ENCODE measurements at places on chromosomes 12 and 14.

- no peak for DNase-seq
These were observed 81.6 kb downstream of the MYF5 start for GRCh38 chr12:80798281-80798680.

- no peak for DNase-seq
These were observed 13.3 kb upstream of the PZP start for GRCh38 chr12:9221483-9221882.

DNA sequence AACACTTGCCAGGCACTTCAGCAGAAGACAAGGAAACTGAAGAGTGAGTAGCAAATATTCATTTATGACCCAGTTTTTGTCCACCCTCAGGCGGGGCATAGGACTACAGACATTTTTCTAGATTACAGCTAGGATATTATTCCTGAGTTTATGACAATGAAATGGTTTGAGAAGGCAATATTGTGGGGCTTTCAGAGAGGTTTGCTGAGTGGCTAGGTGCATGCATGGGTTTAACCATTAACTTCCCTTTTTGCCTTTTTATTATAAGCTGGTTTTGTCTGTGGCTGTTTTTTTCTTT, 104.0 kb upstream of the BCAT1 start:
- DNase-seq, result no peak

DNA sequence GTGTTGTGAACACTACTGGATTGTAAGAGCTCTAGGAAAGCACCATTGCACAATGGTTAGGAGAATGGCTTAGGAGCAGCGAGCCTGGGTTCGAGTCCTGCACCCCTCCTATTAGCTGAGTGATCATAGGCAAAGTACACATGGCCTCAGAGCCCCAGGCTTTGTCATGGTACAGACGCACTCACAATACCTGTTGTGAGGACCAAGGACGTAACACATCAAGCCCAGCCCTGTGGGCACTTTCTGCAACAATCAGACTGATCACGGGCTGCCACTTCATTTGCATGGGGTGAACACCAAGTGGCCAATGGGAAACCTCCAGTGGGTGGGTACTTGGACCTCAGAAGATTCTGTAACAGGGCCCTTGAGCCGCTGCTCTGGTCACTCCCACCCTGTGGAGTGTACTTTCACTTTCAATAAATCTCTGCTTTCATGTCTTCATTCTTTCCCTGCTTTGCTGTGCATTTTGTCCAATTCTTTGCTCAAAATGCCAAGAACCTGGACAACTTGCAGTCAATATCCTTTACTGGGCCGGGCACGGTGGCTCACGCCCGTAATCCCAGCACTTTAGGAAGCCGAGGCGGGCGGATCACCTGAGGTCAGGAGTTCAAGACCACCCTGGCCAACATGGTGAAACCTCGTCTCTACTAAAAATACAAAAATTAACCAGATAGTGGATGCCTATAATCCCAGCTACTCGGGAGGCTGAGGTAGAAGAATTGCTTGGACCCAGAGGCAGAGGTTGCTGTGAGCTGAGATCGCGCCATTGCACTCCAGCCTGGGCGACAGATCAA, 28.2 kb downstream of the GLRX5 start:
- DNase-seq, result no peak

GRCh38 chr12:12017798-12018197, 52.9 kb upstream of the BCL2L14 start:
- DNase-seq, result no peak

DNA sequence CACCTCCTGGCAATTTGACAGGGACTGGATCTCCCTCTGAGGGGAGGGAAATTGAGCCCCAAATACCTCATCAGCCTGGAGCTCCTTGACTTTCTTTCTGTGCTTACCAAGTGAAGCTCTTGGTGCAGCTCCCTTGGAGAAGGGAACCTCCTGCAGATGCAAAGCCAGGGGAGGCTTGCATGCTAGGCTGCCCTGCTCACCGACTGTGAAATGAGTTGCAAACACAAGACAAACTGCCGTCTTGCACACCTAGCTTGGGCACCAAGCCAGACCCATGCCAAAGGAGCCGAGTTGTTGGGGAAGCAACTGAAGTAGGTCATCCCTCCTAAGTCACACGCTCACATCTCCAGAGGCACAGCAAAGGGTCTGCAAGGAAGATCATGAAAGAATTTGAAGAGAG, 95.2 kb downstream of the GTF2A1 start:
- no peak for DNase-seq

- no peak for DNase-seq
These were observed 9.6 kb downstream of the SIX1 start for GRCh38 chr14:60639674-60640073.

DNA sequence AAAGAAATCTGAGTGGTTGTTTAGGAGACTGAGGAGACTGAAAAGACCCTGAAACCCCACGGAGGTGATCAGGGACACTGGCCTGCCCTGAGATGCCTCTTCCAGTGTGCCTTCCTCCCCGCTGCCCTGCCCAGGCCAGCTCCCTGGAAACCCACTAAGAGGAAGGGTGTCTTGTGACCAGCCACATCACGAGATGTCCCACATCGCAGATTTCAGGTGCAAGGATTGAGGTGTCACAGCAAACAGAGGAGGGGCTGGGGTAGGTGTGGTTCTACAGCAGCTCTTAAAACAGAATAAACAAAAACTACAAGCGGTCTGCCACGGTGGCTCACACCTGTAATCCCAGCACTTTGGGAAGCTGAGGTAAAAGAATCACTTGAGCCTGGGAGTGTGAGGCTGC, 184.3 kb upstream of the C14orf180 start:
- no peak for DNase-seq

- DNase-seq, result no peak
These were observed 248.9 kb downstream of the CCDC59 start for GRCh38 chr12:82109243-82109642.

DNA sequence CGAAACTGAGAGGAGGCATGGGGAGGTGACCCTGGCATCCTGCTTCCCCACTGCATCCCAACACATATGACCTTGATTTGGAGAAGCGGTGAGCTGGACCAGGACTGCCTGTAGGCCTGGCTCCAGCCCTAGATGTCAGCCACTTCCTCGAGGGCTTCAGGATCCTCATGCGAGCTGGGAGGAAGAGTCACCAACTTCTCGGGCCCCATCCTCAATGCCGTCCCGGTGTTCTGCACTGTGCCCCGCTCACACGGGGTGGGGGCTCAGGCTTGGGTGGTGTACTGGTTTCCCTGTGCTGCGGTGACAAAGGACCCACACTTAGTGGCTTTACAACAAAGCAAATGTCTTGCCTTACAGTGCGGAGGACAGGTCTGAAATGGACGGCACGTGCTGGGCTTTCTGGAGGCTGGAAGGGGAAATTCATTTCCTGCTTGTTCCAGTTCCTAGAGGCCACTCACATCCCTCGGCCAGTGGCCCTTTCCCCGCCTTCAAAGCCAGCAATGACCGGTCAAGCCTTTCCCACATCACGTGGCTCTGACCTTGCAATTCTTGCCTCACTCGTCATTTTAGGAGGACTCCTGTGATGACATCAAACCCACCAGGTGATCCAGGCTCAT, 298.1 kb upstream of the RTL1 start:
- no peak for DNase-seq

GRCh38 chr14:21467616-21468015, 9.1 kb downstream of the RAB2B start:
- no peak for DNase-seq

DNA sequence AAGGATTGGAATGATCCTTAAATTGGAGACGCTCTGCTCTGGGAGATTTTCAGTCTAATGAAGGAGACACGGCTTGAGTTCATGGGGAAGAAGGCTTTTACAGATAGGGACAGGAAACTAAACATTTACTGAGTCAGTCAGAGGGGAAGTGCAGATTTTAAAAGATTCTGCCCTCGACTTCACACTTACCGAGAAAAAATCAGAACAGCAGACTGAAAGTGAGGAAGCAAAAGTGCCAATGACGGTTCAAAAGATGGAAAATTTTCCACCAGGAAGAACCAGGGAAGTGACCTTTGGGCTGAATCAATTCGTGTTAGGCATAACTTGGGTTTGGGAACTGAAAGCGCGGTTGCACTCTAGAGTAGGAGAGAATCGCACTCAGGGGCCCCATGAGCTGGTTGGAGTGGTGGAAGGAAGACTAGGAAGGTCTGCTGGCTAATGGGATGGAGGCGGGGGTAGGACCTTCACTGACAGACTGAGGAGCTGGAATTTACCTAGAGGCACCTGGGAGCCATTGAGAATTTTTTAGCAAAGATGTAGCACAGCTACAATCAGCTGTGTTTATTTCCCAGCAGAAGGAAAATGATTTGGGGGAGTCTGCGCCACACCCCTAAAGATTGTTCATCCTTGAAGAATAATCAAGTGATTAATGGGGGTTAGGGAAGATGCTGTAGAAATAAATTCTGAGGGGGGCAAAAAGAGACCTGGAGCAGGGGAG, 1.2 kb downstream of the KCNK13 start:
- no peak for DNase-seq

DNA sequence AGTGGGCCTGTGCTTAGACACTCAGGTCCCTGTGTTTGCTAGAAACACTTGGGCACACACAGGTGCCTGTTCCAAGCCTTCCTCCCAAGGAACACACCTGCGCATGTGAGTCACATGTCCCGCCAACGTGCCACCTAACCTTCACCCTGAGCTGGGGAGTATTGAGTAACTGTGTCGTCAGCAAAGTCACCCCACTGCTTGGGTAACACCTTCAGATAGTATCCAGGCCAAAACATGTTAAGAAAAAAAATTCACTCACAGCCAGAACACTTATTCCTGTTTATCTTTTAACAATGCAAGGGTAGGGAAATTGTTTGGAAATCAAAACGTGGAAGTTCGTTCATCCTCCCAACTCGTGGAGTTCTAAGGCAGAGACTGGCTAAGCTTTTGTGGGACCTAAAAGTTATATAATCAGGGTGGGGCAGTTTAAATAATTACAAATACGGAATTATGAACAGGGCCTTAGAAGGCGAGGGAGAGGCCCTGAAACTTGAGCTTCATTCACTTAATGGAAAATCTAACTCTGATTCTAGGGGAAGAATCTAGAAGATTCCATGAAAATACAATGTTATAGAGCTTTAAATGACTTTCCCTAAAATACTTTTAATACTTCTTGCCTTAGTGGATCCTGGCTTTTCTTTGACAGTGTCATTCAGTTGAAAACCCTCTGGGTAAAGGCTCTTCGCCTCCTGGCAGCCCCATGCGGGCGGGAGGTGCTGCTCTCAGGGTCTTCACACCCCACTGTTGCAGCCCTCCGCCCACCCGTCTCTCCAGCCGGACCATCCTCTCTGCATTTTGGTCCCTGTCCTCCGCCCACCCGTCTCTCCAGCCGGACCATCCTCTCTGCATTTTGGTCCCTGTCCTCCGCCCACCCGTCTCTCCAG, 30.3 kb upstream of the ADIPOR2 start:
- peak; percentile 79 for DNase-seq

- no peak for DNase-seq
These were observed 229.4 kb upstream of the RGS6 start for GRCh38 chr14:71702786-71703185.

DNA sequence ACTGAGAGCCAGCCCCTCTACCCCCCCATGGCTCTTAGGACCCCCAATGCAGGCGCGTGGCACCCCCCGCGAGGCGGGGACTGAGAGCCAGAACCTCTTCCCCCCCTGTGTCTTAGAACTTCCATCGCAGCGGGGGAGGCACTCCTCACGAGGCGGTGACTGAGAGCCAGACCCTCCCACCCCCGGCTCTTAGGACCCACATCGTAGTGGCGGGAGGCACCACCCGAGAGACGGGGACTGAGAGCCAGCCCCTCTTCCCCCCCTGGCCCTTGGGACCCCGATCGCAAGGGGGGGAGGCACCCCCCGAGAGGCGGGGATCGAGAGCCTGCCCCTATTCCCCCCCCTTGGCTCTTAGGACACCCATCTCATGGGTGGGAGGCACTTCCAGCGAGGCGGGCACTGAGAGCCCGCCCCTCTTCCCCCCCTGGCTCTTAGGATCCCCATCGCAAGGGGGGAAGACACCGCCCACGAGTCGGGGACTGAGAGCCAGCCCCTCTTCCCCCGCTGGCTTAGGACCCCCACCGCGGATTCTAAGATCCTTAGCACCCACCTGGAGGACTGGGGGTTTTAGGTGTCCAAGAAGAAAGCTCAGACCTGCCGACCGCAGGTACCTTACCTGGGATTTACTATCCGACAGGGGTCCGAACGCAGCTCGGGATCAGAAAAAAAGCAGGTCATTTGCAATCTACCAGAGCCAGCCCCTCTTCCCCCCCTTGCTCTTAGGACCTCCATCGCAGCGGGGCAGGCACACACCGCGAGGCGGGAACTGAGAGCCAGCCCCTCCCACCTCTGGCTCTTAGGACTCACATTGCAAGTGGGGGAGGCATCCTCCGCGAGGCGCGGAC, 44.9 kb downstream of the DDX11 start:
- DNase-seq, result no peak

GRCh38 chr12:46908236-46908935, 82.6 kb upstream of the SLC38A4 start:
- DNase-seq, result no peak

- no peak for DNase-seq
These were observed 113.0 kb downstream of the BEGAIN start for GRCh38 chr14:100474196-100474595.

DNA sequence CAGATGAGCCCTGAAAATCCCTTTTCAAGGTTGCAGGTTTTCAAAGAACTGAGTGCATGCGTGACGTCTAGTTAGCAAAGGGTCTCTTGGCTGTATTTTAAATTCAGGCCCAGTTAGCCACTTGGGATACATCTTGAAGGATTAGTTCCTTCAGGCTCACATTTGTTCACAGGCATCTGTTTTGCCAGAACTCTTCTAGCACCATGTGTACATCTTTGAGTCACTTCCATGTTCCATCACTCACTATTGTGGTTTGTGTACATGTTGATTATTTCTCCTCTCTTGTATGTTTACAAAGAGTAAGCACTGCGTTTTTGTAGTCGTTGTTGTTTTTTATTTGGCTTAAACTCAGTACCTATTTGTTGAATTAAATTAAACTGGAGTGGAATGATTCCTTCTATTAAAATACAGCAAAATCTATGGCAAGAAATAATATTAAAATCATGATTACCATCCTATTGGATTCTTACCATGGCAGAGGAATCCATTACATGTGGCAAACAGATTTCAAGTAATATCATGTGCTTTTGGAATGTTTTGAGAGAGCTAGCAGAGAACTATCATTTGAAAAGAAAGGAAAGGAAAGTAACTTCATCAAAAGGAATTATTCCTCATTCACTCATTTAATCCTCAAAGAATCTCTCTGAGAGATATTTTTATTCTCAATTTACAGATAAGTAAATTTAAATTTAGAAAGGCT, 438.9 kb upstream of the FAR2 start:
- no peak for DNase-seq

DNA sequence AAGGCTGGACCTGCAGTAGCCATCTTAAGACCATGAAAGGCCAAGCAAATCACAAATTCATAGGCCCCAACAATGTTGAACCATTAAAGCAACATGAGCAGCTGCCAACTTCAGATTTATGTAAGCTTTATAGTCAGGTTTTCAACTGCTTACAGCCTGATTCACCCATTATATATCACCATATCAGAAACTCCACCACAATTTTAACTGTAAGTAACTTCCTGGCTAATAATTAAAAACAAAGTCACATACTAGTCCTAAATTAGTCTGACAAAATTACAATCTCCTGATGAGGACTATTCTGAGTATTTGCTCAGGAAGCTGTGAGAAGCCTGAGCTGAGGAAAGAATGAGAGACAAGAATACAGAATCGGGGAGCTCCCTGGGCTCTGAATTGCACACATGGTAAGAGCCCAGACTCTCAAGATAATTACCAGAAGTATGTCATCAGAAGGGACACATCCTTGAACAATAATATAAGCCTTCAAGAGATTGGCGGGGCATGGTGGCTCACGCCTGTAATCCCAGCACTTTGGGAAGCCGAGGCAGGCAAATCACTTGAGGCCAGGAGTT, 55.1 kb downstream of the NUMB start:
- DNase-seq, result no peak
